ENCODE measurements at places on chromosomes 11 and 22. TPM values are rescaled to one million over a fixed set of nuclear protein-coding genes. Genes with fewer than 3 reads are reported as not detected.

IL18BP gene
- 4.9 TPM for total RNA-seq

PATE4 gene
- not detected for total RNA-seq

FXYD2 gene
- 0.81 TPM for total RNA-seq

STK33 gene
- 0.19 TPM for total RNA-seq

RAB3IL1 gene
- total RNA-seq, result 0.45 TPM

MMP8 gene
- not detected for total RNA-seq

EHF gene
- not detected for total RNA-seq

PLXNB2 gene
- 132 TPM for total RNA-seq

OR52I1 gene
- total RNA-seq, result not detected

PRR33 gene
- not detected for total RNA-seq

OR51E1 gene
- total RNA-seq, result not detected

VPREB3 gene
- not detected for total RNA-seq

TEX54 gene
- not detected for total RNA-seq

NRXN2 gene
- 0.09 TPM for total RNA-seq

RBMXL2 gene
- total RNA-seq, result 0.18 TPM

AIFM3 gene
- 0.47 TPM for total RNA-seq

PARVG gene
- total RNA-seq, result under 0.01 TPM

MSANTD2 gene
- total RNA-seq, result 13.9 TPM

TM7SF2 gene
- 10.9 TPM for total RNA-seq

CHRM4 gene
- total RNA-seq, result 0.28 TPM

CREB3L1 gene
- total RNA-seq, result 8.3 TPM

All from endothelial cell of coronary artery (primary cell).